Aortic smooth muscle cell (primary cell): ENCODE measurements at places on chromosomes 16 and 17. TPM values are rescaled to one million over a fixed set of nuclear protein-coding genes. Genes with fewer than 3 reads are reported as not detected.

Gene ABAT
- 2.6 and 3.4 TPM in 2 replicates for total RNA-seq

Gene MYCBPAP
- total RNA-seq, result 1.7 and 2.4 TPM in 2 replicates

Gene SLC26A11
- total RNA-seq, result 9.6 and 12.9 TPM in 2 replicates

Gene SRCIN1
- under 0.01 TPM in 1 of 2 replicates, not detected in the other for total RNA-seq

Gene SALL1
- 0.13 and 0.31 TPM in 2 replicates for total RNA-seq
